ENCODE measurements at places on chromosomes 13 and 19. TPM values are rescaled to one million over a fixed set of nuclear protein-coding genes. Genes with fewer than 3 reads are reported as not detected.
A peak's percentile ranks its signal among the peaks of the same experiment; 100 is the strongest.

Gene CYP2S1
- total RNA-seq, result 2.0 TPM

Gene CLEC17A
- total RNA-seq, result not detected

Gene CYP4F22
- 26.9 TPM for total RNA-seq

Gene KCTD15
- total RNA-seq, result 14.6 TPM

DNA sequence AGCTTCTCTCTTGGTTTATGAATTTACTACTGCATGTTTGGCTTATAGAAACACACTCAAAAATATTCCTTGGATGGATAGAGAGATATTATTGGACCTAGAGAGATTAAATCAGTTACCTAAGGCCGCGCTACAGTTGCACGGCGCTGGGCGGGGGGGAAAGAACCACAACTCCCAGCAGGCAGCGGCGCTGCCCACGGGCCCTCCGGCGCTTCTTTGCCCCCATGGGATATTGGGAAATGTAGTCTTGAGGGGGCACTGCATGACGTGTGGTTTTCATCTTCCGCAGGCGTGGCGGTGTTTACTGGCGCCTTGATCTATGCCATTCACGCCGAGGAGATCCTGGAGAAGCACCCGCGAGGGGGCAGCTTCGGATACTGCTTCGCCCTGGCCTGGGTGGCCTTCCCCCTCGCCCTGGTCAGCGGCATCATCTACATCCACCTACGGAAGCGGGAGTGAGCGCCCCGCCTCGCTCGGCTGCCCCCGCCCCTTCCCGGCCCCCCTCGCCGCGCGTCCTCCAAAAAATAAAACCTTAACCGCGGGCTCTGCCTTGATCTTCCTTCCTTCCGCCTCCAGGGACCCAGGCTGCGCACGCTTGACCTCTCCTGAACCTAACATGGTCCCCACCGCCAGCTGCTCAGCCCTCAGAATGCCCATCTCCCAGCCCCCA, 4.8 kb downstream of the EMP3 start:
- DNase-seq, result peak; percentile 88

- no peak for DNase-seq
Measured at GRCh38 chr19:38723990-38724854, 20.1 kb downstream of the CAPN12 start.

DNA sequence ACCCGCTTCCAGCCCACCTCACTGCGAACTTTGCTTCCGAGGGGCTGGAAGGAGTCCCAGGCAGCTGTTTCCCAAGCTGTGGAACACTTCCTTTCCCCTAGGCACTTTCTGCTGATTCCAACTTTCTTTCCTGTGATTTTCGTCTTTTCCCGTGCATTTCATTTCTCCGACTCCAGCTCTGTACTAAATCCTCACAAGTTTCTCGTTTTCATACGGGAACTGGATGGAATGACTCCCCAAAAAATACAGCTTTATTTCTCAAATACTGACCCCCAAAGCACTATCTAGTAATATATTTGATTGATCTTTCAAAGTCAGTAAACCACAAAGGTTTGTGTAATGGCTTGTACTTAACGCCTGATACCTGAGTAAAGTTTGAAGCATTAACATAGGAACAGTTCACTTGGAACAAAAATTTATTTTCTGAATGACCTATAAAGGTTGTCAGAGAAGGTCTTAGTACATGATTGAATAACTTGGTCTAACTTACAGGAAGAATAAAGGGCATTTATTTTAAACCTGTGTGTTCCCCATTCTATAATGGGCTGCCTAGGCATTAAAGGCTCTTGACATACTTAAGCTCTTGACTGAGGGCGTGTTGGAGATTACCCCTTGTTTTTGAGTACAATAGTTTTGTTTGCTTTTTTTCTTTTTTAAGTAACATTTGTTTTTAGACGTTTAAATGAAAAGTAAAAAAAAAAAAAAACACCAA, 1.3 kb upstream of the PCDH9 start:
- no peak for DNase-seq
